ENCODE measurements at places on chromosomes 4 and X.
A peak's percentile ranks its signal among the peaks of the same experiment; 100 is the strongest.

- no peak for ATAC-seq
Measured at GRCh38 chr4:29770627-29771026, 949.5 kb upstream of the PCDH7 start.

- ATAC-seq = no peak
Measured at GRCh38 chr4:128700659-128701350, 108.7 kb upstream of the JADE1 start.

DNA sequence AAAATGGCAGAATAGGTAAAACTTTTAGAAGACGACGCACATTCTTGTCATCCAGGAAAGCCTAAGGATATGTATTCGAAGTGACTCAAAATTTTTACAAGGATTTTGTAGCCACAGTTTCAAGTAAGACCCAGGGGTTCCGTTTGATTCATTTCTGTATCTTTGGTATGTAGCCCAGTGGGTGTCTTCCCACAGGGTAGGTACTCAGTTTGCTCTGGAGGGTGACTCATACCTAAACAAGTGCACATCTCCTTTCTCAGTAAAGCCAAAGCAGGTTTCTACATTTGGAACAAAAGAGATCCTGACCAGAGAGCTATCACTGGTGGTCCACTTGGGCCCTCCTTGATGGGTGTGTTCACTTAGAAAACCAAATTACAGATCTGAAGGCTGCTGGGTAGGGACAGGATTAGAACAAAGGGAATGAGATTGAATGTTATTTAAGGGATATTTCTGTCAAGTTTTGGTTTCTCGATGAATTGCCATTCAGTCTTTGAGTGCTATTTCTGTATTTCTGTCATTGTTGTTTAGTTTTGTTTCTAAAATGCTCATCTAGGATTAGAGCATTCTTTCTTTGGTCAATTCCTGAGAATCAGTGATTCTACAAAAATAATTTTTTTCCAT lies 56.1 kb downstream of the PLS3 start:
- ATAC-seq = no peak

DNA sequence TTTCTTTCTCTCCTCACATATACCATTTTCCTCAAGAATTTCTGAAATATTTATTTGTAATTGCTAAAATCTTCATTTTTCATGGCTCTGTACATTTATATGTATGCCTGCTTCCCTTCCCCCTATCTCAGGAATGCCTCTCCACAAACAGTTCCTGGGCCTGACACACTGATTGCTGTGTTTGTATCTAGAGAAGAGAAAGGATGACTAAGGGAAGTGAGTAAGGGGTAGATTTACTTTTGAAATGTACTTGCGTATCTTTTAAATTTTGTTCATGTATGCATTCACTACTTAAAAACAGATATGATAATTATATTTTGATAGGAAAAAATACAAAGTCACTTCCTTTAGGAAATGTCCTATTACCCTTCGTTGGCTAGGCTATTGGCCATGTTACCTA lies 790.8 kb downstream of the PCDH18 start:
- no peak for ATAC-seq

DNA sequence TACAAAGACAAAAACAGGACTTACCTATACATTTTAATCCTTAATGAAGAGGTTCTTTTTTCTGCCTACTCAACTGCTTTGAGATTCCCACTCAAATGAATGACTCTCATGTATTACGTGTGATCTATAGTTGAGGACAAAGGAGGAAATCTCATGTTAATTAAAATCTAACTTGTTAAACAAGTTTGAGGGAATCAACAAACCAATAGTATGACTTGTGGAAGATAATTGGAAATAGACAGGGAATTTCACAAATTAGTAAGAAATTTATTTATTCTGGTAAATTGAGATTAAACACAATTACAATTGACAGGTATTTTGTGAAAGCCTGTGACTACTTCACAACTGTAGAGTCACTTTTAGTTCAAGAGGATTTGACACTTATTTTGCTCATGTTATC lies at the start of gene TMPRSS11D:
TMPRSS11D (minus strand) TSS at position 101 of the 400 bp plus-strand sequence; CDS start at position 32, 69 bp downstream.
- no peak for ATAC-seq

- ATAC-seq = no peak
Measured at GRCh38 chr4:30385650-30386049, 334.5 kb upstream of the PCDH7 start.

DNA sequence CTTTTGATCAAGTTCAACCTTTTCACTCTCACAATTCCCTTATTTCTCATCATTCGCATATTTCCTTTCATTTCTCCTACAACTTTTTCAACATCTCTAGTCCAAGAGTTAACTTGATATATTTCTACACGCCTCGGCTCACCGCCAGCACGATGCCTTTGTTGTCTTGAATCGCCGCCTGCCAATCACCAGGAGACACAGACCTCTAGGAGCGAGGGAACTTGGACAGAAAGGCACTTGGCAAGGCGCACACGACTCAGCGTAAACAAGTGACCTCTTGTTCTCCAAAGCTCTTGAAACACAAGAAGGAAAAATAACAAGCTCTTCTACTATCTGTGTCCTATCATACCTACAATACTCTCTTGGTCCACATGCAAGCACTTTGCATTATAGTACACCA lies 27.1 kb upstream of the RBMX start:
- ATAC-seq = no peak

- ATAC-seq = no peak
Measured at GRCh38 chr4:164134388-164134787, 619.5 kb upstream of the SMIM31 start.

DNA sequence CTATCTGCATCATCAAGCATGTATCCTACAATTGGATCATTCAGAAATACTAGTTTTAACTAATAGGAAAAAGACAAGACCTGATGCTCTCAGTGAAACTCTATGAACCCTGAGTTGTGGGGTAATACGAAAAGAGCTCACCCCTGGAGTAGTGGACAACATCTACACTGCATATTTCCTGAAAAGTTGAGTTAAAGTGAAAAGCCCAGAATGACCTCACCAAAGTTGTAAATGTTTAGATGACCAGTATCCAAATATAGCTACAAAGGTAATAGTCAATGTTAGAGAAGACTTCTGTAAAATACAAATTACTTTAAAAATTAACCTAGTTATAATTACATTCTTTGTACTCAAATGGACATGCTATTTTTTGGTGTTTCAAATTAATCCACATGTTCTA lies 52.8 kb upstream of the SRPX start:
- ATAC-seq = no peak

DNA sequence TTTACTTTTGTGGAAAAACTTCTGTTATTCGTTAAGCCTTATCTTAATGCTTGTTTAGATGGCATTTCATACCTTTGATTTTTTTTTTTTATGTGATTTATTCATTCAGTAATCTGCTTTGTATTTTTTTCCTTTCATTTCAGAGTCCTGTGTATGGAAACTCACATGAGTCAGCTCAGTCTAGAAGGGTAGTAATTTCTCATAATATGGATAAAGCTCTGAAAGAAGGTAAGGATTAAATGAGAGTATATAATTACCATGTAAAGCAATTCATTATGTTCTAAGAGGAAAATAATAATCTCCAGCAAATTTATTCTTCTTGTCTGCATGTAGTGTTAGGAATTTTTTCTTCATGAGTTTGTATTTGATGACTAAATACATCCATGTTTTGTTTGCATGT lies 37.8 kb downstream of the SNX25 start:
- ATAC-seq = no peak

DNA sequence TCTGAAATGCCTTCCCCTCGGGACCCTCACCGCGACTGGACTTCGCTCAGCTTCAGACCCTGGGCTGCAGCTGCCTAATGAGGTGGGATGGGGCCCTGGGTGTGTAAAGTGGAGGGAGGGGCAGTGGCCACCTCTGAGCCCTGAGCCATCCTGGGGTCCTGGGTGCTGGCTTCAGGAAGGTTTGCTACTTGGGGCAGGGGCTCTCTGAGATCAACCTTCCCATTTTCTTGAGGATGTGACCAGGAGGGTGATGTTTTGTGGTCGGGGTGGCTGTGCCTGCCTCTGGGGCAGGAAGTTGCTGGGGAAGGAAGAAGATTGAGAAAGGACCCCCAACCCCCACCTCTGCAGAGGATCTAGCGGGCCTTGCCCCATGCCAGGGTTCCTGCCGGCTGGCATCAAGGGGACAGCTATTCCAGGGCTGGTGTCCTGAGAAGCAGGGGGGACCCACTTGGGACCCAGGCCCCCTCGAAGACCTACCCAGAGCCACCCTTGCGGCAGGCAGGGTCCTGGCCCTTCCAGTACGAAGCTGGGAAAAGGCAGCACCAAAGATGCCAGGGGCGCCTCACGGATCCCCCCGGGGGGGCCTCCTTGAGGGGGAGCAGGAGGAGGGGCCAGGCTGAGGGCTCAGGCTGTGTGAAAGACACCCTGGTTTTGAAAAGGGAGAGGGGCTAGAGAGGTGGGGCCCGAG lies 6.5 kb downstream of the SH3BP2 start:
- ATAC-seq = no peak

DNA sequence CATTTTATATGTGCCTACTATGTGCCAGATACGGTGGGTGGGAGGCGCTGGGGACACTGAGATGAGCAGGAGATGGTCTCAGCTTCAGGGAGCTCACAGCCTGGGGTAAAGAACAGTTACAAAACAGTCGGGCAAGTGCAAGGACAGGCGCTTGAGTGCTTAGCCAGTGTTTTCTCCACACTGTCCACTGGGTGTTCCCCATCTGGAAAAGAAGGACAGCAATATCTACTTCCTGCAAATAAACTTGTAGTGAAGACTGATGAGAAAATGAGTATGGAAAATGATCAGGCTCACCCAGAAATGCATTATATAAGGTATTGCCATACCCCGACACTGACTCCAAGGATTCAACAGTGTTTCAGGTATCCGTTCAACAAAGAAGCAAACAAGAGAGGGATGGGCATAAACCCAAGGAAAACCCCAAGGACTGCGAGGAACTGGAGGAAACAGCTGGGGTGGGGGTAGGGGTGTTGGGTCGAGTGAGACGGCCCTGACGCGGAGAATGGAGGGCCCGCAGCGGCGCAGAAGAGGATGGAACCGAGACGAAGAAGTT lies 835 bp downstream of the TMEM185A start:
- ATAC-seq = no peak

GRCh38 chr4:138235419-138235952 lies 6.7 kb downstream of the SLC7A11 start:
- no peak for ATAC-seq

DNA sequence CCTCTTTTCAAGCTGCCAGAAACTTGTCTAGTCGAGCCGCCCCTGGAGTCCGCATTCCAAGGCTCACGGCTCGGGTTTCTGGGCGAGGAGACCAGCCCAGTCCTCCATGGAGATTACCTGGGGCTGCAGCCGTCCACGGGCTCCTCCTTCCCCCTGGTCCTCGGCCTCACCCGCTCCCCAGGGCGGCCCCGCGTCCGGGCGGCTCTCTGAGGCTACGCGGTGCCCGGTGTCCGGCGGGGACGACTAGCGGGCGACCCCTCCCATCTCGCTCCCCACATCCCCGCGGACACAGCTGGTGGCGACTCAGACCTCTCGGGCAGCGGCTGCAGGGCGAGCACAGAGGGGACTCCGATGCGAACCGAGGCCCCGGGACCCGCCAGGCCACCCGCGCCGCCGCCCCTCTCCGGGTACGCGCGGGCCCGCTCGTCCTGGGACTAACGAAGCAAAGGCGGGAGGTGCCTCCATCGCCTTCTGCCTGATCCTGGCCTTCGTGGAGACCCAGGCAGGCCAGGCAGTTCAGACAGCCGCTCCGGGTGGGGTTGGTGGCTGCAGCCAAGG lies 159.4 kb downstream of the TRAM1L1 start:
- peak; percentile 45 for ATAC-seq

DNA sequence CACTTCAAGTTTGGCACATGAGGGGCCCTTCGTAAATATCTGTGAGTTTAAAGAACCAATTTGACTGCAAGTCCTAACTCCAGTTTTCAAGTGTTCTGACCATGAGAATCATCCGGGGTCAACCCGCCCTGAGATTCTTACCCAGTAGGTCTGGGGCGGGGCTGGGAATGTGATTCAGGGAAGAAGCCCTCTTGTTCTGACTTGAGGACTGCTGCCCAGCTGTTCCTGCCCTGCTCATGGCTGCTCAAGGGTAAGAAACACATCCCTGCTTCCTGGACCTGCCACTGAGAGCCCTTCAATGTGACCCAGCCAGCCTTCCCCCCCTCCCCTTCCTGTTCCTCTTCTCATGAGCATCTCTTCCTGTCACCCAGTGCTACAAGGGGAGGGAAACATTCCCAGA lies 92.7 kb upstream of the PGRMC2 start:
- ATAC-seq = no peak

DNA sequence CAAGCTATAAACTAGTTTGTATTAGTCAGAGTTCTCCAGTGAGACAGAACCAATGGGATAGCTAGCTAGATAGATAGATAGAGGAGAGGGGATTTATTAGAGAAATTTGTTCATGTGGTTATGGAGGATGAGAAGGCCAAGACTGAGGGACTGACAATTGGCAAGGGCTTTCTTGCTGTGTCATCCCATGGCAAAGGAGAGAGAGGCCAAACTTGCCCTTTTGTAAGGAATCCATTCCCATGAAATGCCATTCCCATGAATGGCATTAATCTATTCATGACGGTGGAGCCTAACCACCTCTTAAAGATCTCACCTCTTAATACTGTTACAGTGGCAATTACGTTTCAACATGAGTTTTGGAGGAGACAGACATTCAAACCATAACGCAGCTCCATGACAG lies 58.1 kb downstream of the LINC00632 start:
- no peak for ATAC-seq

GRCh38 chrX:87664381-87664780 lies 146.8 kb downstream of the KLHL4 start:
- ATAC-seq = no peak
